D341Med (cell line): ENCODE measurements at places on chromosomes 5 and 9.

GRCh38 chr9:114247077-114247476 lies 75.8 kb upstream of the ORM1 start:
- DNase-seq, result no peak

DNA sequence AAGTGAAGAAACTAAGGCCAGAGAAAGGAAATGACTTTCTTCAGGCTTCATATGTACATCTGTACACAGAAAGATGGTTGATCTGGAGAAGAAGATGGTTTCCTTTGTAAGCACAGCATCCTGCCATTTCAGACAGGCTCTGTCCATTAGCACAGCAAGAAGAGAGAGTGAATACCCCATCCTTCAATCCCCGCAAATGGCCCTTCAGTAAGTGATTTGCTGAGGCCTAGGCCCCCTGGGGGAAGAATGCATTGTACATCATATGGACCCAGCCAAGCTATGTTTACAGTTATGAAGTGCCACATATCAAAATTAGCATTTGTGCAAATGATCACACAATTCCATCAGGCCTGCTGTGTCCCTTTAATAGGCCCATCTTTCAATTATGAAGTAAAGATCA lies 657.4 kb downstream of the BRINP1 start:
- no peak for DNase-seq

- no peak for DNase-seq
Observed at GRCh38 chr5:161305601-161306000, 240.9 kb downstream of the GABRB2 start.

DNA sequence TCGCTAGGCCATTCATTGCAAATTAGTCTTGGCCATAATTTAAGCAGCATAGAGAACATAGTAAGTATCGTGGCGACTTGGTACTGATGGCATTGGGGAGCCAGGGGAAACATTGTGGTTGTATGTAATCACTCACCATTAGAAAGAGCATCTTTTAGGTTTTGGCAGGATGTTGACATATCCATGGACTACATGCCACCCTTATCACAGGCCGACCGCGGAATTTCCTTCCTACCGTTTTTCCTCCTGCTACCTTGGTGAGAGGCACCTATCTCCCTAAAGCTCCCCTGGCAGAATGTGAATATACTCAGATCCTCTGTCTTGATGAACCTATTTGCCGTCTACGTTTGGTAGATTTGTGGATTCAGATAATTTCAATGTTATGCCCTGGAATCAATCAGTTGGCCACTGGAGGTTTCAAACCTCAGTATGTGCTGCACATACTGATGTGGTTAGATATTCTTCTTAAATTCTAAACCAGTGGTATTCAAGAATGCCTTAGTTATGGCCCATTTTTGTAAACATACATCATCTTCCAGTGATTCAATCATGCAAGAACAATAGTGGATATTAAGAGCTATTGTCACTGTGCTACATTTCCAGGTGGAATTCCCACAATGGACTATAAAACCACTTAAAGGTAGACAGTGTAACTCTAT lies 271.0 kb upstream of the HAPLN1 start:
- no peak for DNase-seq

- no peak for DNase-seq
Observed at GRCh38 chr5:159527546-159528254, 197.4 kb upstream of the IL12B start.

GRCh38 chr5:178849316-178849715 lies 10.4 kb upstream of the ZNF354B start:
- DNase-seq, result no peak
